ENCODE measurements at places on chromosomes 12 and 14.

- peak; percentile 57 for DNase-seq
Measured at GRCh38 chr14:106848330-106849121, 1322.1 kb downstream of the TMEM121 start.

DNA sequence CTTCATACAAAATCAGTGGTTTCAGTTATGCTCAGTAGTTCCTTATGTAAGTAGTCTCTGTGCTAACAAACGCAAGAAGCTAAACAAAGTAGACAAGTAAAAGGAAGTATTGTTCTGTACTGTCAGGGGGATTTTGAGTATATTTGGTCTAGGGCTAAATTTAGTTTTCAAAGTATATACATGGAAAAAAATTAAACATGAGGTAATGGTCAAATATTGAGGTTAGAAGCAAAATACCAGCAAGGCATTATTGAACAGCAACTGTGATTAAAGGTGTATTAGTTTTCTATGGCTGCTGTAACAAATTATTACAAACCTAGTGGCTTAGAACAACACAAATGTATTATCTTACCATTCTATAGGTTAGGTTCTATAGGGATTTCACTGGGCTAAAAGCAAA, 18.8 kb downstream of the GNG2 start:
- no peak for DNase-seq

GRCh38 chr14:101879529-101880336, 84.6 kb upstream of the DYNC1H1 start:
- no peak for DNase-seq

GRCh38 chr12:4417455-4417854, 28.2 kb downstream of the FGF6 start:
- DNase-seq, result no peak

DNA sequence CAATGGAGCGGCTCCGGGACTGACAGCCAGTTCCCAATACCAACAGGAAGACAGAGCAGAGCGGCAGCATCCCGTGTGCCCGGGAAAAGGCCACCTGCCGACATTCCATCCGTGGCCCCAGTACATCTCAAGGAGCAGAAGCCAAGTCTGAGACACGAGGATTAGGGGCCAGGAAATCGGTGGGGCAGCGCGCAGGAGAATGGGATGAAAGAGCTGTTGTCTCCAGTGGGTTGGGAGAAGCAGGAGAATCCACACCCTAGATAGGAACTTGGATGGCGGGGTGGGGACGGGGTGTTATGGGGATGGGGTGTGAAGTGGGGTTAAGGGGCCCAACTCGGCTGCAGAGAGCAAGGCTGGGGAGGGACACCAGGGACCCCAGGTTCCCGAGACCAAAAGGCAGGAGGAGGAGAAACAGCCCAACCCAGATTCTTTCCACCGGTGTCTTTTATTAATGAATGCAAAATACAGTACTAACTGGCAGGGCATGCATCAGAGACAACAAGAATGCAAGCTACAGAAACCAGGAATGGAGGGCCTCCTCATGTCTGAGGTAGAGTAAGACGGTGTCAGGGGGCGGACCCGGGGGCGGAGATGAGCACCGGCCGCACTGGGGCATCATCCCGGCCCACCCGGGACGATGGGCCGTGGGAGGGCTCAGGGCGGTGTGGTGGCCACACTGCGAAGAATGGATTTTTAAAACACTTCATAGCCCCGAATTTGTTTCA, 50.3 kb downstream of the BEGAIN start:
- DNase-seq, result no peak

DNA sequence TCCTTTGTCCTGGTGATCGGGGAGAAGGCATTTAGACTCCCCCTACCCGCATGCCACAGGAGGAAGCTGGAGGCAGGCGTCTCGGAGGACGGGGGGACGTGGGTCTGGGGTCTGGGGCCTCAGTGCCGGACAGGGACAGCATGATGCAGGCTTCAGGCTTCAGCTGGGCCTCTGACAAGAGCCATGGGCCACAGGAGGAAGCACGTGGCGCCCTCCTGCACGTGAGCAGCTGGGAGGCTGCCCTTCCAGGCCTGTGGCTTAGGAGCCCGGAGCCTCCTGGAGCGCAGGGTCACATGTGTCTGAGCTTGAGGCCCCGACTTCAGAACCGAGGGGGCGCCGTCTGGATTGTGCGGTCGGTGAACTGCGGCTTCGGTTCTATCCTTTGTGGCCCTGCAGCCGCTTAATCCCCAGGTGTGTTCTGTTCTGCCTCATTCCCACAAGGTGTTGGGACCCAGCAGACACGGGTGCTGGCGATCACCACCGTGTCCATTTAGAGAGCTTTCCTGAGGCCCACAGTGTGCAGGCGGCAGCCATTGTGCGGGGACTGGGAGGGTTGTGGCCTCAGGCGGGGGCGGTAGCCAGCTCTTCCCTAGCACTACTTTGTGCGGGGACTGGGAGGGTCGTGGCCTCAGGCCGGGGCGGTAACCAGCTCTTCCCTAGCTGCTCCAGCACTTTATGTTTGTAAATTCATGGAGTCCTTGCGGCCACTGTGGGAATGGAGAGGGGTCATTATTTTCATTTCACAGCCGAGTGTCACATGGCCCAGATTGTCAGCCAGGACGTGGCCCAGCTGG, 150.2 kb downstream of the ADGRD1 start:
- DNase-seq, result no peak

DNA sequence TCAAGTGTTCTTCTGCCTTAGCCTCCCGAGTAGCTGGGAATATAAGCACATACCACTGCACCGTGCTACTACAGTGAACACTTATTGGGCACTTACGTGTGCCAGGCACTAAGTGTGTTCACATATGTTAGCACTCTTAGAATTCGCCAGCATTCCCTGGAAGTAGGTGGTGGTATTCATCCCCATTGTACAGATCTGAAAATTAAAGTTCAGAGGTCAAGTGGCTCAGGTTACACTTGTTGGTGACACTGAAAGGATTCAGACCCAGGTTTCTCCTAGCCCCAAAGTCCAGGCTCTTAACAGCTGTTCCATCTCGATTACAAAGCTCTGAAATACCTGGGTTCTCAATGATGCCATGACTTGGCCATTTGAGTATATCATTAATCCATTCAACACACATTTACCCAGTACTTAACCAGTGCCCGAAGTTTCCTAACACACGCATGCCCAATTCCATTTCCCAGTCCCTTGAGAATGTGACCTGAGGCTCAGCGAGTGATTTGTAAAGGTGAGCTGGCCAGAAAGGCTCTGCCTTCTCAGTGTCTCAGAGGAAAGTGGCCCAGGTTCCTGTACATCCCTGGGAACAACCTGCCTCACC, 4.8 kb downstream of the MVK start:
- peak; percentile 21 for DNase-seq

GRCh38 chr14:92756446-92756845, 8.0 kb upstream of the LGMN start:
- no peak for DNase-seq

DNA sequence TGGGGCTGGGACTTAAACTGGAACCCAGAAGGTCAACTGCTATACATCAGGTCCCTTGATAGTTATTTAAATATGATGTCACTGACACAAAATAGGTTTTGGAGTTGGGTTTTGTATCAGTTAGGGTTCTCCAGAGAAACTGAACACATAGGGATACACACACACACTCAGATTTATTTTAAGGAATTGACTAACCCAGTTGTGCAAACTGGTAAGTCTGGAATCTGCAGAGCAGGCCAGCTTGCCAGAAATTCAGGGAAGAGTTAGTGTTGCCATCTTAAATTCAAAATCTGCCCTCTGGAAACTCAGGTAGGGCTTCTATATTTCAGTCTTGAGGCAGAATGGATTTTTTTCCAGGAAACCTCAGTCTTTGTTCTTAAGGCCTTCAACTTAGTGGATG, 36.9 kb downstream of the MAPK1IP1L start:
- DNase-seq, result no peak

GRCh38 chr12:90757957-90758356, 197.0 kb downstream of the CCER1 start:
- no peak for DNase-seq

DNA sequence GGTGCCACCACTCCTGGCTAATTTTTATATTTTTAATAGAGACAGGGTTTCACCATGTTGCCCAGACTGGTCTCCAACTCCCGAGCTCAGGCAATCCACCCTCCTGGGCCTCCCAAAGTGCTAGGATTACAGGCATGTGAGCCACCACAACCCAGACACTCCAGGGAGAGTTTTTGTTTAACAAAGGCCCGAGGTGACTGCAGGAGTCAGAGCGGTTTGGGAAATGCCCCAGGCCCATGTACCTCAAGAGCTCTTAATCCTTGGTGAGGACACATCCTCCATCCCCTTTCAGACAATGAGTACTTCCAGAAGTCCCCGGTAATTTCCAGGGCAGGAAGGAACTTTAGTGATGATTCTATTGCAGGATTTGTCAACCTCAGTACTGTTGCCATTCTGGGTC, 176.0 kb downstream of the ESRRB start:
- DNase-seq, result no peak

DNA sequence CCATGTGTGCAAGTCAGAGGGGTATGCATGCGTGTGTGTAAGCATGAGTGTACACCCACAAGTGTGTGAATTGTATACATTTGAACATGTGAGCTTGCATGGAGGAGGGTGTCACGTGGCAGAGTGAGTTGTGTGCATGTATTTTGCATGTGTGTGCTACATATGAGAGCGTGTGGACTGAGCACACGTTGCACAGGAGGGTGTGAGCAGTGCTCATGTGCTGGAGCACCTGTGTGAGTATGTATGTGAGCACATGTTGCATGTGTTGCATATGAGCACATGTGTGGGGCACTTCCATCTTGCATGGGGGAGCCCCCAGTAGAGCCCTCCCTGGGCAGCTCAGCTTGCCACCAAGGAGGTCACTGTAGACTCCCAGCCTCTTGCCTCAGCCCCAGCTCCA, 180.2 kb upstream of the MYL2 start:
- DNase-seq, result no peak

DNA sequence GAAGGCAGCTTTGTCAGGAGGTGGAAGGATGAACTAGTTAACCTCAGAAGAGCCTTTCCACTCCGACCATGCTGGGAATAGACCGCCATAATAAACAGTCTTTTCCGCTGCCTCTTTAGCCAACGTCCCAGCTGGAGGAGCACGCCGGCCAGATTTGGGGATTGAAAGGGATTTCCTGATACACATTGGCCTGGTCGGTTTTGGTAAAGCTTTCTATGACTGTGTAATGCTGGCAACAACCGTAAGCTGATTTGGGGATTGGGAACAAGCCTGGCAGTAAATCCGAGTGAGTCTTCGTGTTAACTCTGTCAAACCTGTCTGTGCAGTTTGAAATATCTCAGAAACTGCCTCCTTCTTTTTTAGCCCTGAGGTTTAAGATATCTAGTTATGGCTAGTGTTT, 87.0 kb downstream of the DAD1 start:
- no peak for DNase-seq

DNA sequence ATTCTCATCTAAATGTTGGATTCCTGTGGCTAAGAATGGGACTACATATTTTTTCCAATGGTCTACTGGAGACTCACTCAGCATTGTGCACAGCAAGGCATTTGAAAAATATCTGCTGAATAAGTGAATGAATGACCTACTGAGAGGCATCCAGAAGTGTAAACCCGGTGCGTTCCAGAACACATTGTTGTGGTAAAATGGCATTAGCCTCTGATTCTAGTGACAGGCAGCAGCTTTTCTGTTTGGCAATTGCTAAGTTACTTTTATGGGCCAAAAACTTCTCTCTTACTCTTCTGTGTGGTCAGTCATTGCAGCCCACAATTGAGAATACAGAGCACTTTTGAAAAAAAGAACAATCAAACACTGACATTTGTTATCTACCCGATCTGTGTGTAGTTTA, 36.5 kb downstream of the WIF1 start:
- DNase-seq, result no peak

DNA sequence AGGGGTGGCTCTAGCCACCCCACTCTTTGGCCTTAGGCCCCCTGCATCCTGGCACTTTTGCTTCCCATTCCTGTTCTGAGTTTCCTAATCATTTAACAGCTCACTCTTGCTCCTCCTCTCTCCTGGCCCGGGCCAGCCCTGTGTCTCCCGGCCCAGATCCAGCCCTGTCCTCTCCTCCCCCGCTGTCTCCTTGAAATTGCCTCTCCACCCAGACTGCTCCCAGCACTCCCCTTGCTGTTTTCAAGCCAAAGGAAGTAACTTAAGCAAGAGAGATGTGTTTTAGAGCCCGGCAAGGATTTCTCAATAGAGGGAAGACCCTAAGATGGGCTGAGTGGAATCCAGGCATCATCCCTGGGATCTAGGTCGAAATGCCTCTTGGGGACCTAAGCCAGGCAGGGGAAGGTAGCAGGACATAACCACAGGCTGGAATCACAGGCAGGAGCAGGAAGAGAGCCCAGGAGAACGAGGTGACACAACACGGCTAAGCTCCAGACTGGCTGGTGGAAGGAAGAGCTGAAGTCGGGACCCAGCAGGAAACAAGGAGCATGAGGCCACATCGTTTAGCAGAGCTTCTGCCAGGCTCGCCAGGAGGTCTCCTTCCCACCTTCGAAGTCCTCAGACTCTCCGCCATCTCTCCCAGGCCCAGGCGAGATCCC, 2.0 kb upstream of the LRP1-AS start:
- DNase-seq, result no peak

GRCh38 chr14:104090071-104090748, 4.7 kb downstream of the ASPG start:
- DNase-seq, result no peak

DNA sequence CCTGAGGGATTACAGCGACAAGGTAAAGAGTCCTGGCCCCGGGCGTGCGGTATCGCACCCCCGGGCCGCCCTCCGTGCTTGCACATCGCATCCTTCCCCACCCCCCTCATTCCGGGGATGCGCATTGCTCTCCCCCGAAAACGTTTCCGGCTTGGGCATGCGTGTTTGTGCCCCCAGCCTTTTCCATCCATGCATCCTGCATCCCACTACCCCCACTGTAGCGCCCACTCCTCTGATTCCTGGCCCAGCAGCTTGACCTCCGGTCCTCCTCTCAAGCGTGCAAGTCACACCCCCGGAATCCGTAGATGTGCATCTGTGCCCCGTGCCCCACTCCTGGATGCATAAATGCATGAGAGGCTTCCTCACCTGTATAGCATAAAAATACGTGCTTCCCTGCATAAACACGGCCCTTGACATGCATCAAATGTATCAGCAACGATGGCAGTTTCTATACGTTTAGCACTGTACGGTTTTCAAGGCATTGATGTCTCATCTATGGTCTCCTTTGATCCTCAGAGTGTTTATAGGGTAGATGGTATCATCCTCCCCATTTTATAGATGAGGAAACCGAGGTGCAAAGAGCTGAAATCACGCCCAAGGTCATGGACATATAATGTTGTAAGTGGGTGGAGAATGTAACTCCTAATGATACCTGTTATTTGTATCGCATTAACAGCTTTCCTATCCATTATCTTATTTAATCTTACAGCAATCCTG, 484 bp downstream of the RIC8B start:
- no peak for DNase-seq
